HT-29 (cell line): ENCODE measurements at places on chromosomes 16 and 17.

GRCh38 chr17:79866791-79867518, 27.7 kb upstream of the CBX4 start:
- DNase-seq = peak; percentile 16

DNA sequence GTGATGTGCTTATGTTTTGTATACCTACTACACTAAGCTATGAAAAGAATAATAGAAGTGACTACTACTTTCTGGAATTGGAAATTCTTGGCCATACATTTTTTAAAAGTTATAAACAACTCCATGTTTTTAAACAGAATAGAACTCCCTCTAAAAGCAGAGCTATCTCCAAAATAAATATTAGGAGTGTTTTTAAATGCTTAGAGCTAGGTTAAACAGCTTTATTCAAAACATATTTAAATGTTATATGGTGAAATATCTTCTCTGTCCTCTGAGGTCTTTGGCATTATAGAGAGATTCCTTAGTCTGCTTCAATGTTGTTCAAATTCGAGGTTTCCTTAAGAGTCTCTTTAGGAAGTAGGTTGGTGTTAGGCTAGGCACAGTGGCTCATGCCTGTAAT, 22.9 kb upstream of the PSMC5 start:
- DNase-seq = no peak

GRCh38 chr16:88504489-88505404, 51.7 kb downstream of the ZFPM1 start:
- peak; percentile 73 for DNase-seq

GRCh38 chr17:17387498-17388362, 84.6 kb downstream of the NT5M start:
- DNase-seq = peak; percentile 81

GRCh38 chr17:75090871-75091854, 3.4 kb downstream of the SLC16A5 start:
- DNase-seq = peak; percentile 64

- DNase-seq = peak; percentile 99
These were observed 388 bp upstream of the AKTIP start for GRCh38 chr16:53503270-53503923.

DNA sequence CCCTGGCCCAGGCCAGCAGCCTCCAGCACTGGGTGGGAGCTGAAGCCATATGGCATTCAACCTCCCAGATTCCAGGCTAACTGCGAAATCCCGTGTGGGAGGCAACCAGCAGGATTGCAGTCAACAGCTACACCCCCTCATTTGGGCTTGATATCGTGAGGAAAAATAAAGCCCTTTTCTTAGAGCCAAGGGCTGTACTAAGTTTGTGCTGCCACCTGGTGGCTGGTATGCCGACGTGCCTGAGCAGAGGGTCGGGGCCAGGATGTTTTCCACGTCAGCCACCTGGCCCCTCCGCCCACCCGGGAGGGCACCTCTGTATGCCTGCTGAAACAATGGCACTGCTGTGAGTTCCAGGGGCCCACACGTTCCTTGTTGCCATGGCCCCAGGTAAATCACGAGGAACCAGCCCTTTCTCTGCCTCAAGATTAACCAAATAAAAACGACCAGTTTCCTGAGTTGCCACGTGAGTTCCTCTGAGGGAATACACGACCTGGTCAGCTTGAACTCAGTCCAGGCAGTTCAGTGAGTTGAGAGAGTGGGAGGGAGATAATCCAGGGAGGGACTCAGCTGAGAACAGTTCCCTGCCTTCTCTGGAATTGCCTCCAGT, 9.0 kb downstream of the TMEM98 start:
- peak; percentile 66 for DNase-seq

GRCh38 chr16:8989099-8989878, 25.6 kb upstream of the USP7 start:
- no peak for DNase-seq

DNA sequence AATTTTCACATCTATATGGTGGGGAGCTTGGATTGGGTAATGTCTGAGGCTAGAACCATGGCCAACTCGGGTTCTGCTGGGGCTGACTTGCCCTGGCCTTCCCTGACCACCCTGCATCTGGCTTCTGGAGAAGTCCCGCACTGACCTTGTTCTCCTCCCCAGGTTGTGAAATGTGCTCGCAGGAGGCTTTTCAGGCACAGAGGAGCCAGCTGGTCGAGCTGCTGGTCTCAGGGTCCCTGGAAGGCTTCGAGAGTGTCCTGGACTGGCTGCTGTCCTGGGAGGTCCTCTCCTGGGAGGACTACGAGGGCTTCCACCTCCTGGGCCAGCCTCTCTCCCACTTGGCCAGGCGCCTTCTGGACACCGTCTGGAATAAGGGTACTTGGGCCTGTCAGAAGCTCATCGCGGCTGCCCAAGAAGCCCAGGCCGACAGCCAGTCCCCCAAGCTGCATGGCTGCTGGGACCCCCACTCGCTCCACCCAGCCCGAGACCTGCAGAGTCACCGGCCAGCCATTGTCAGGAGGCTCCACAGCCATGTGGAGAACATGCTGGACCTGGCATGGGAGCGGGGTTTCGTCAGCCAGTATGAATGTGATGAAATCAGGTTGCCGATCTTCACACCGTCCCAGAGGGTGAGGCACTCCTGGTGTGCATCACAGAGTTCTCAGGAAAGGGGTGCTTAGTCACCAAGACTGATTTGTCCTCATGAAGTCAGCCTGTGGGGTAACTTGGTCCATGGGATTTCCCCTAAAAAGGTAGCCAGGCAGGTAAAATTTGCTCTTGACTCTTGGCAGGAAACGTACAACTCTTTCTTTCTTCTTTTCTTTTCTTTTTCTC, 6.1 kb downstream of the NOD2 start:
- DNase-seq = no peak

GRCh38 chr17:48240122-48240521, 132.6 kb downstream of the SNX11 start:
- no peak for DNase-seq

GRCh38 chr16:87960852-87961251, 9.6 kb downstream of the BANP start:
- no peak for DNase-seq

DNA sequence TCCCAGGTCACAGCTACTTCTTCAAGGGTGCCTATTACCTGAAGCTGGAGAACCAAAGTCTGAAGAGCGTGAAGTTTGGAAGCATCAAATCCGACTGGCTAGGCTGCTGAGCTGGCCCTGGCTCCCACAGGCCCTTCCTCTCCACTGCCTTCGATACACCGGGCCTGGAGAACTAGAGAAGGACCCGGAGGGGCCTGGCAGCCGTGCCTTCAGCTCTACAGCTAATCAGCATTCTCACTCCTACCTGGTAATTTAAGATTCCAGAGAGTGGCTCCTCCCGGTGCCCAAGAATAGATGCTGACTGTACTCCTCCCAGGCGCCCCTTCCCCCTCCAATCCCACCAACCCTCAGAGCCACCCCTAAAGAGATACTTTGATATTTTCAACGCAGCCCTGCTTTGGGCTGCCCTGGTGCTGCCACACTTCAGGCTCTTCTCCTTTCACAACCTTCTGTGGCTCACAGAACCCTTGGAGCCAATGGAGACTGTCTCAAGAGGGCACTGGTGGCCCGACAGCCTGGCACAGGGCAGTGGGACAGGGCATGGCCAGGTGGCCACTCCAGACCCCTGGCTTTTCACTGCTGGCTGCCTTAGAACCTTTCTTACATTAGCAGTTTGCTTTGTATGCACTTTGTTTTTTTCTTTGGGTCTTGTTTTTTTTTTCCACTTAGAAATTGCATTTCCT, 3.4 kb upstream of the LPCAT2 start:
- DNase-seq = no peak

DNA sequence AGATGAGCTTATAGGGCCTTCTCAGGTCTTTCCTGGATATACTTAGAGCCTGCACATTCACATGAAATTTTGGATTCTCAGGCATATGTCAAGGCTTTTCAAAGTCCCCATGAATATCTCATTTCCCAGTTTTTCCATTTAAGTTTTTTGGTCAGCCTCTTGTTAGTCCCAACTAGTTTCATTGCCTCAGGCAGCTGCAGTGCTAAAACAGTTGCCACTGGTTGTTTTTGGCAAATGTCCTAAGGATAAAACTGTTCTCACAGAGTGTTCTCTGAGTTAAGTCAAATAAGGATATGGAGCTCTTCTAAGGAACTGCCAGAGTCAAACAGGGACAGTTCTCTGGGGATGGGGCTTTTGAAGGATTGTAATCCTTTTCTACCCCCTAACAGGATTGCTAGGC, 39.9 kb upstream of the ABCC11 start:
- no peak for DNase-seq

DNA sequence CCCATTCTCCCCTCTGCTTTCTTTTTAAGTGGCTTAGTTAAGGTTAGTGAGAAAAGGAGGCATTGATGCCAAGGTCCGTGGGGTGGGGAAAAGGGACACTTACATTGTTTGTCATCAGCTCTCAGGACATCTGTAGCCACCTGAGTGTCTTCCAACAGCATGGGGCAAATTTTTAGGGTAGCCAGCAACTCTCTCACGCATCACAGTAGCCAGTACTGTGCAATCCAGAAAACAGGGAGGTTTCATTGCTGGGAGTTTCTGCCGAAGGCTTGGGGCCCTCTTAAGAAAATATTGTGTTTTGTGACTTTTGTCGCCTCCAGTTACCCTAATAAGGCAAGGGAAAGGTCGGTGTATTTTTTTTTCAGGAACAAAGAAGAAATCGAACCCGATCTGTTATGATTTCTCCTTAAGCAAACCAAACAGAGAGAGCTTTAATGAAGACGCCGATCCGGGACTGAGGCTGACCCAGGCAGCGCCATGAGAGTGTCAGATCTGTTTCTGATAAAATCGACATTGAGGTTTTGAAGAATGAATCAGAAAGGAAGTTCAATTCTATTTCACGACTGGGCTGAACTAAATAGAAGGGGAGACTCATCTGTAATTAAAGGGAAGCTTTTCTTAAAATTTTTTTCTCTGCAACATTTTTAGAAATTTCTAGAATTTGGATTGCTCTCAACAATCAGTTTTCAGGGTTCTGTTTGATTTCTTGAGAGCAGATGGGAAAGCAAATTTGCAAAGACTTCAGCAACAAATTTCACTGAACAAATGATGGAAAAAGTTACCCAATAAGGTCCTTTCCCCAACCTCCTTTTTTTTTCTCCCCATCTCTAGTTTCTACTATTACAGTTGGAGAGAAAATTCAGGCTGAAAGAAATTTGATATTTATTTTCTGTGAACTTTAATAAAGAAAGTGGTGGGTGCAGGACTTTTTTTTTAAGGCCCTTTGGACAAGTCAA, 144.7 kb upstream of the IRX3 start:
- no peak for DNase-seq

GRCh38 chr17:79156463-79157095, 82.0 kb downstream of the ENGASE start:
- no peak for DNase-seq

DNA sequence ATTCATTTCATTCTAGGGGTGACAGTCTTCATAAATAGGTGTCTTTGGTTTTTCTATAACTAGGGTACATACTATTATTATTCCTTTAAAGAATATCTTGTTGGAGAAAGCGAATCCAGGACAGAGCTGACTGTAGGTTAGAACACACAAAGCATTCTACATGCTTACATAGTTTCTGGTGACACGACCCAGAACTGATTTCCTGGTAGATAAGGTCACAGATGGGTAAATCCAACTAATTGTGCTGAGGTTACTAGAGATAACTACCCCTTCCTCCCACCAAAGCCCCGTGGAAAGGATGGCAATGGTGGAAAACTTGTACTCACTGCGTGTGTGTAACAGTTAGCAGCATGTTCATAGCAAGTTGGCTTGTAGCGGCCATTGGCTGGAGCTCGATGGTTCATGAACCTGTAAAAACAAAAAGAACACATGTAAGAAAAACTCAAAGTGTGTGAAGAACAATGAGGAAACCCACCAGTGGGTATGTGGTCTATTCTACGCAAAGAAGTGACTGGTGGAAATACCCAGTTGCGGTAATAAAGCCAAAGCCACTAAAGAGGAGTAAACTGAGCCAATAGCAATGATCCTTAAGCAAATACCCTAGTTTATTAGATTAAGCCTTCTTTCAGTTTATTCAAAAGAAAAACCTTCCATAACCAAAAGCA, 7.7 kb downstream of the MMD start:
- DNase-seq = no peak

DNA sequence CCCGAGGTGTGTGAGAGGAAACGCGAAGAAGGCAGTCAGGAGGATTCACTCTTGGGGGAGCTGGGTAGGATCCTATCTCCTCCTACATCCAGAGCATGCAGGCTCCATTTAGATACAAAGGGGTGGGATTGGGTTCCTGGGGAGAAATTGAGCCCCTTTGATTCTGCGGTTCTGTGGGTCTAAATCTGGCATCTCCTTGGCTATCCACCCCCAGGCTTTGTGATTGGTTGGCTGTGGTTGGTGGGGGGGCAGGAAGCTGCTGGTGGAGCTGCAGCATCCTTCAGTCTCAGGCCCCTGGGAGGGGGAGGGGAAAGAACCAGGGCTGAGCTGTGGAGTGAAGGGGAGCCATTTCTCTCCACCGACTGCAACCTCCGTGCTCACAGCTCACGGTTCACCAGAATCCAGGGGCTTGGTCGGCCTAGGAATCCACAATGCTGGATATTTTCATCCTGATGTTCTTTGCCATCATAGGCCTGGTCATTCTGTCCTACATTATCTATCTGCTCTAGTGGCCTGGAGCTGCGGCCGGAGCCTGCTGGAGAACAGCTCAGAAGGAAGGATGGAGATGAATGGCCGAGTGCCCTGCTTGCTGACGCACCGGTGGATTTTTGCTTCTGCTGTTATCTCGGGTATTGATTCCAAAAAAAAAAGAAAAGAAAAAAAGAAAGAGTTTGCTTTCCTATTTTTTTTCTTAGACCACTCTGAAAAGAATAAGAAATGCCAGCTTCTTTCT, at the start of gene LASP1NB:
Gene LASP1NB, plus strand, starts transcription at position 352 of the 733 bp plus-strand sequence.
- DNase-seq = no peak

DNA sequence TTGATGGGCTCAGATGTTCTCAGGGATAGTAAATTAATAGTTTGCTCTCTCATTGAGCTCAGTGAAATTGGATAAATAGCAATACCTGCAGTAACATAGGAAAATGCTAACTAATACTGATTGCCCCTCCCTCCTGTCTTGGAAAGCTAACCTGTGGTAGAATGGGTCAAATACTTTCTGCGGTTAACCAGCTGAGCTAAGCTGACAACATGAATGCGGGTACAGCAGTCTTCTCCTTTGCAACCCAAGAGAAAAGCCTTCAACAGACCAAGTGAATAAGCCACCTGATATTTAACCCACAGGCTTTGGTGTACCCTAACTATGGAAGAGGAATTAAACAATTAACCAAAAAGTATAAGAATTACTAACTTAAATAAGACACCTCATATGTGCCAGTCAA, 408.3 kb upstream of the MAF start:
- DNase-seq = no peak

GRCh38 chr17:81553018-81553615, 964 bp upstream of the FAAP100 start:
- peak; percentile 90 for DNase-seq

- DNase-seq = peak; percentile 43
These were observed 4.4 kb upstream of the DHX40 start for GRCh38 chr17:59561042-59561441.

GRCh38 chr16:65740711-65741110, 618.8 kb upstream of the CDH11 start:
- no peak for DNase-seq

DNA sequence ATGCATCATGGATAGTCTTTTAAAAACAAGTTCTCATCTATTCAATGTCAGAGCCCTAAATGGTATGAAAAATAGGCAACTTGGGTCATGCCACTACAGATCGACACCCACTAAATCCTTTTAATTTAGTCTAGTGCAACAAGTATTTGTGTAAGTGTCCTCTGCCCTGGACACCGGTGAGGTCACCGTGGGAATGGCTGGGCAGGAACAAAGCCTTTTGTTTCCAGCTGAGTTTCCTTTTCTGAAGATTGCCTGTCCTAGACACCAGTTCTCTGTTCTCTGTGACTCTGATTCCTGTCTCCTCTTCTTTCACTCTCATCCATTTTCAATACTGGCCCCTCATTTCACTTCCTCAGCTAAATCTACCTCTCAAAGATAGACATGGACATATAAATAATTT, 446.5 kb downstream of the MAF start:
- DNase-seq = no peak

GRCh38 chr16:69311533-69312387, 610 bp downstream of the VPS4A start:
- DNase-seq = peak; percentile 66
